Left ventricle myocardium inferior (tissue), 1 donor: ENCODE measurements at places on chromosomes 16 and 17. TPM values are rescaled to one million over a fixed set of nuclear protein-coding genes. Genes with fewer than 3 reads are reported as not detected.

GRCh38 chr17:66425756-66426396, 123.5 kb downstream of the PRKCA start:
- H3K4me1 ChIP-seq, result peaks cover 5% of the 10 kb centered on the region
- no peaks in the 10 kb centered on the region for H3K27me3 ChIP-seq
- no peaks in the 10 kb centered on the region for H3K36me3 ChIP-seq
- H3K27ac ChIP-seq, result no peak overlapping the region
- DNase-seq, result no peak

DNA sequence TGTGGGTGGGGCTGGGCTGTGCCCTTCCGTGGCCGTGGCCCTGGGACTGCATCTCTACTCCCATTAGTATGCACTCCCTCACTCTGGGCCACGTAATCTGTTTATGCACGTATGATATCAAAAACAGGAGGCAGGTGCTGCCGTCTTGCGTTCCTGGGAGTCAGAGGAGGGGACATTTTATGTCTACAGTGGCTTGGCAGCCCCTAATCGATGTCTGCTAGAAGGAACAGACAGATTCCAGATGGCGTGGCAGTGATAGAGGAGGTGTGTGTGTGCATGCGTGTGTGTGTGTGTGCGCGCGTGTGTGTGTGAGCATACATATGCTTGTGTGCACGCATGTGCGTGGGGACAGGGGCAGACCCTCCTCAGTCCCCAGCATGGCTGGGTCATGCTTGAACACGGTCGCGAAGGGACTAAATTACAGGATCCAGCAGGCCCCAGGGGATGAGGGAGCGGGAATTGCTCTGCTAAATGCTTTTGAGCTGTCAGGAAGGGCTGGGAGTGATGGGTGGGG, 44.7 kb downstream of the SREBF1 start:
- peak overlapping the region; percentile 41 for H3K4me3 ChIP-seq
- peaks cover 42% of the 10 kb centered on the region for H3K36me3 ChIP-seq
- H3K27me3 ChIP-seq, result no peaks in the 10 kb centered on the region
- no peak for DNase-seq

DNA sequence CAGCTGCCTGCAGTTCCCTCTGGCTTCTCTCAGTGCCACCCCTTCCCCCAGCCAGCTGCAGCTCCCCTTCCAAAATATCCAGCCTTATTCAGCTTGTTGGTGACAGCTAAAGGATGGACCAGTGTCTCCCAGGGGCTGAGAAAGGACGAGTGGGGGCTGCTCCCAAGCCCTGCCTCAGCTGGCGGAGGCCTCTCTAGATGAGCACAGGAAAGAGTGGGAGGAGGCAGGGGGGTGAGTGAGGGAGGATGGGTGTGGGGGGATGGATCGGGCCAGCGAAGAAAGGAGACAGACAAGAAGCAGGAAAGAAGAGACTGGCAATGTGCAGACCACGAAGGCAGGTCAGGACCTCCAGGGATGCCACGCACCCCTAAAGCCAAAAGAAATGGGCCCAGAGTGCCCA, 17.5 kb downstream of the PIPOX start:
- no peaks in the 10 kb centered on the region for H3K36me3 ChIP-seq
- peaks cover 12% of the 10 kb centered on the region for H3K4me1 ChIP-seq
- peaks cover 9% of the 10 kb centered on the region for H3K27me3 ChIP-seq
- H3K4me3 ChIP-seq, result no peak overlapping the region

DNA sequence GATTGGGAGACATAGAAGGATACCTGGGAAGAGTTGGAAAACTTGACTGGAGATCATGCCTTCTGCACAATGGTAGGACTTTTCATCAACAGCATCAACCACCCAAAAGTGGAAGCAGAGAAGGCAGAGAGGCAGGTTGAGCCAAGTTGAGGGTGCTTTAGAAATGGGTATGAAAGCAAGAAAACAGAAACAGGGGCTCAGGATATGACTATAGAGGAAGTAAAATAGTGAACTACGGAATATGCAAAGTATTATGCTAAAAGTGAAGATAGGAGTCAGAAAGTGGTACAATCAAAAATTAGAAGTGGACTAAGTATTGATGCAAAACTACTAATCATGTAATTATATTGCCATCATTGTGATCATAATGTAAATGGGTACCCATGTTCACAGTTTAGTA, 16.1 kb upstream of the ARHGAP44 start:
- DNase-seq, result no peak
- H3K27me3 ChIP-seq, result no peaks in the 10 kb centered on the region
- no peak overlapping the region for H3K27ac ChIP-seq
- H3K36me3 ChIP-seq, result no peaks in the 10 kb centered on the region

GRCh38 chr17:73281928-73282327, 20.2 kb upstream of the CPSF4L start:
- no peak overlapping the region for H3K4me3 ChIP-seq
- no peaks in the 10 kb centered on the region for H3K27me3 ChIP-seq
- H3K27ac ChIP-seq, result peak overlapping the region; percentile 94
- peaks cover 58% of the 10 kb centered on the region for H3K36me3 ChIP-seq
- no peak for DNase-seq

GRCh38 chr16:29862884-29863668, at the start of gene CDIPT:
TSS of gene CDIPT (minus strand) at chr16:29863226. CDS start at chr16:29862857, 369 bp downstream.
- H3K4me1 ChIP-seq, result peaks cover 31% of the 10 kb centered on the region
- H3K27me3 ChIP-seq, result no peaks in the 10 kb centered on the region
- H3K27ac ChIP-seq, result peak within 1 kb of the TSS; percentile 94
- peak within 1 kb of the TSS; percentile 95 for H3K4me3 ChIP-seq
- DNase-seq, result peak; percentile 93
- peaks cover 33% of the 10 kb centered on the region for H3K36me3 ChIP-seq

GRCh38 chr17:81440051-81440471, 44.8 kb downstream of the BAHCC1 start:
- no peaks in the 10 kb centered on the region for H3K27me3 ChIP-seq
- H3K36me3 ChIP-seq, result peaks cover 17% of the 10 kb centered on the region
- H3K27ac ChIP-seq, result no peak overlapping the region
- no peak for DNase-seq

GRCh38 chr16:4184038-4184702, 57.7 kb downstream of the SRL start:
- no peak for DNase-seq
- peaks cover 14% of the 10 kb centered on the region for H3K4me1 ChIP-seq
- H3K27ac ChIP-seq, result peak overlapping the region; percentile 98
- peak overlapping the region; percentile 90 for H3K4me3 ChIP-seq

DNA sequence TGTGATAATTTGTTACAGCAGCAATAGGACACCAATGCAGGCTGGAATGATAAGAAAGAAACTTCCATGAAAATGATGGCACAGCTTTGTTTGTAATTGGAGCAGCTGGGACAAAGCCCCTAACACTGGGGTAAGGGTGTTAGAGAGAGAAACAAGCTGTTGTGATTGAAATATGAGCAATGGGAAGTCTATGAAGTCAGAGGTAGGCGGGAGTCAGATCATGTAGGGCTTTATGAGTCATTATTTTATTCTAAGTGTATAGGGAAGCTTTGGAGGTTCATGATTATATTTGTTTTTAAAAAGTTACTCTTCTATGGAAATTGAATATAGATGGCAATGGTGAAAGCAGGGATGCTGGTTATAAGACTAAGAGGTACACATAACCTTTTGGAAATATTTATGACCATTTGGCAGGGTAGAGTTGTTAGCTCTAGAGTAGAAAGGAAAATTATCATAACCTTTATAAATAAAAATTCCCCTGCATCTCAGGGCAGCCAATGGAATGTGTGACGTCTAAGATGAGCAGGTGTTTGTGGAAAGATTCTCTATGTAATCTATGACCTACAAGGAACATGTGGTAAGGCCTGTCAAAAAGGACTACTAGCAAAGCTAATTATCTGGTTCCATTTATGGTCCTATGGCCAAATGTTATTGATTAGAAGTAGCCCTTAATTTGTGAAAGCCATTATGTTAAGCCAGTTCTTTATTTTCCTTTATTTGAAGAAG, 85.6 kb downstream of the KCNJ2 start:
- H3K36me3 ChIP-seq, result no peaks in the 10 kb centered on the region
- no peak for DNase-seq
- no peak overlapping the region for H3K4me3 ChIP-seq
- no peaks in the 10 kb centered on the region for H3K4me1 ChIP-seq
- no peaks in the 10 kb centered on the region for H3K27me3 ChIP-seq

Gene SLFN12L
- total RNA-seq, result 0.25 TPM

Gene MMP2
- 87.4 TPM for total RNA-seq
